ENCODE measurements at places on chromosomes 12 and 14.

- no peak for DNase-seq
Measured at GRCh38 chr14:21197418-21198205, 41.7 kb upstream of the OR5AU1 start.

DNA sequence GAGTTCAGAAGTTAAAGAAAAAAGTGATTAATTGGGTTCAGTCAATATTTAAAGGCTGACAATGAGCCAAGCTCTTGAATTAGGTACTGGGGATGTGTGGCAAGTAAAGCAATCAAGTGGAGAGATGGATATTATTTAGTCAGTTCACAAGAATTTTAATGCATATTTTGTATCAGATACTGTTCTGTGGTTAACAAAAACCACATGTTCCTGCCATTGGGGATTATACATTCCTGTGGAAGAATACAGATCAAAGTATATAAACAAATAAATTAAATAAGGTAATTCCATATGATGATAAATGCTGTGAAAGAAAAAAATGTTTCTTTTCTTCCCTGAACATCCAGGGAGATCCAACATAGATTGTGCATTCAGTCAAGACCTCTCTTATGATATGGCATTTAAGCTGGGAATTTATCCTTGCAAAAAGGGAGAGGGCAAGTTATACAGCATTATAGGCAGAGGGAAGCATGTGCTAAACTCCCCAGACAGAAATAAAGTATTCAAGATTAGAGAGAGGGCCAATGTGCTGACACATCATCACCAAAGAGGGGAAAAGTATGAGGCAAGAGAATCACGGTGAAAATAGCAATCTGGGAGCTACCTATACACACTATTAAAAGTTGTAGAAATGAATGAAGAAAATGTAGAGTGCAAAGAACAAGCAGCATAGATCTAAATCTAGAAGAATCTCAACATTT is 17.6 kb upstream of the A2M start:
- DNase-seq, result no peak

- no peak for DNase-seq
Measured at GRCh38 chr12:20445687-20446086, 77.3 kb downstream of the PDE3A start.

GRCh38 chr12:96635844-96636243 is 146.5 kb downstream of the CFAP54 start:
- no peak for DNase-seq

- no peak for DNase-seq
Measured at GRCh38 chr14:99815696-99816095, 22.5 kb downstream of the EML1 start.

DNA sequence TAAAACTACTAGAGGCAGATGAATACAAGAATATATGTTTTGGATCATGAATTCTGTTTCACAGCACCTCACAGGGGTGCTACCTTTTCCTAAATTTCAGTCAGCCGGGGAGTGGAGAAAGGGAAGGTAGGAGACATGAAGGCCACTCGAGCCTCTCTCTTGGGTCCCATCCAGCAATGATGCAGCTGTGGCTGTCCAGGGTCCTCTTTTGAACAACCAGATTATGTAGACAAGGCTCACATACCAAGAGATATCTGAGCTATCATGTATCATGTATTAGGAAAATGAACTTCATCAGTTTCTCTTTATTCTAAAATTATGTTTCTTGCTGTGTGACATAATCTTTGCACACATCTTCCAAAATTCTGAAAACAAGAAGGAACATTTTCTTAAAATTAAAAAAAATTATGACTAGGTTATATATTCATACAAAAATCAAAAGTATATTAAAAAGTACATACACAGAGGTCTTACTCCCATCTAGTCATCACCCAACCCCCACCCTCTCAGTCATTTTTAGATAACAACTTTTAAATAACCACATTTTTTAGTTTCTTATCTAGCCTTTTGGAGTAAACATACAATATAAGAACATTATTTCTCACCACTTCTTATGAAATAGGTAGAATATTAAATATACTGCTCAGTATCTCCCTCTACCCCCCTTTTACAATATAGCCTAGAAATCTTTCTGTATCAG is 88.7 kb downstream of the ACADS start:
- DNase-seq, result no peak

- no peak for DNase-seq
Measured at GRCh38 chr12:795305-795704, 42.9 kb downstream of the WNK1 start.

- DNase-seq, result no peak
Measured at GRCh38 chr12:26630546-26631027, 202.4 kb downstream of the ITPR2 start.

DNA sequence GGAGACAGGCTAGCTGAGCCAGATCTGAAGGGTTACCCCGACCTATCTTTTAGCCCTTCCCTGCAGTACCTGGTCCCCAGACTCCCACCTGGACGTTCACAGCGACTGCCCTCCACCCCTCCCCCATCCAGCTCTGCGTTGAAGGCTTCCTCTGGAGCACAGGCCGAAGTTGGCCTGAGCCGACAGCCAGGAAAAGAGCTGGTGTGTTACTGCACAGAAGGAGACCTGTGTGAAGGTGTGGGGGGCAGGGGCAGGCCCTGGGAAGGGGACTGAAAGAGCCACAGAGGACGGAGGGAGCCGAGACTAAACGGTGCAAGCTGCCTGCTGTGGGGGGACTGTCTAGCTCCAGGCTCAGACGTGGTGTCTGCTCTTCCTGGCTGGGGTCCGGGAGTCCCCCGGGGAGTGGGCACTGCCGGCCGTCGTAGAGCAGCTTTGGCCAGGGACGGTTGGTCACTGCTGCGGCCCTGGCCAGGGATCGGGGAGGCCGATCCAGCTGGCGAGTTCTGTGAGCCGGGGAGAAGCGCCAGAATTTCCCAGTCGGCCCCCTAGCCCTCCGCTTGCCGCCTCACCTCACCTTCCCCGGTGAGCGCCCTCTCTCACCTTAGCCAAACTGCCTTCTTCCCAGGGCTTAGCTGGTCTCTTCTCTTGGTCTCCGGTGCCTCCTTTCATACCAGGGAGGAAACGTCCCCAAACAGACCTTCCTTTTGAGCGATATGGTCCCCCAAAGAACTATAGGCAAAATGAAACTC is 899 bp upstream of the COL2A1 start:
- no peak for DNase-seq

DNA sequence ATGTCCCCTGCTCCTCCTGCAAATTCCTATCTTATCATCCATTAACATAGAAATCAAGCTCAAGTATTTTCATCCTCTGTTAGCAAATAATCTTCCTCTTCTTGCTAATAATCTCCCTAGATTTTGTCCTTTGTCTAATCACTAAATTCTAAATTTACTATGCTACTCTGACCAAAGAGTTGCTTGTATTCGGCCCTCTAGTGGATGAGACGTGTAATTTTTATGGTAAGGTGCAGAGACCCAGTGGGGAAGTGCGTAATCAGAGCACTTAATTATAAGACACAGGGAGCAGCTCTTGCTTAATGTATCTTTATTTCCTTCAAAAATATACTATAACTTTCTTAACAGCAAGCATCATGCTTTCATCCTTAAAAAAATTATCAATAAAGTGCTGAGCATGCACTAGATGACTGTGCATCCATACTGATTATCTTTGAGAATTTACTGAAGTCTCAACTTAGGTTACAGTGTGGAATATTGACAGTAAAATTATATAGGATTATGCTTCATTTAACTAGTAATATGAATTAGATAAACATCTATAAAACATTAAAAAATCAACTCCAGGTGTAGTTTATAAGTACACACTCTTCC is 212.6 kb downstream of the SLC16A7 start:
- no peak for DNase-seq

DNA sequence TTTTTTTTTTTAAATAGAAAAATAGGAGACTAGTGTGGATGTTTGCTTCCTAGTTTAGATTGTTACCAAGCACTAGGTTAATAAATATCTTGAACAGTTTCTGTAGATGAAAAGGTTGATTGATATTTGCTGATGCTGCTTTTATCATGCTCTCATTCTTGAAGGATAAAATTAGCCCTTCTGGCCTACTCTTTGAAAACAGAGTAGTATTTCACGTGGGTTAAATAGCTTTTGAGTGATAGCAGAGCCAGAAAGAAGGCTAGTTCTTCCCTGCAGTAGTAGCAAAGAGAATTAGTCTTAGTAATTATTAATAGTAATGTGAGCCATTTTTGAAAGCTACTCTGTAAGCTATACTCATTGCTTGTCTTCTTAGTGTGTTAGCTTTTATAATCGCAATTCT is 5.2 kb downstream of the NEDD1 start:
- no peak for DNase-seq

DNA sequence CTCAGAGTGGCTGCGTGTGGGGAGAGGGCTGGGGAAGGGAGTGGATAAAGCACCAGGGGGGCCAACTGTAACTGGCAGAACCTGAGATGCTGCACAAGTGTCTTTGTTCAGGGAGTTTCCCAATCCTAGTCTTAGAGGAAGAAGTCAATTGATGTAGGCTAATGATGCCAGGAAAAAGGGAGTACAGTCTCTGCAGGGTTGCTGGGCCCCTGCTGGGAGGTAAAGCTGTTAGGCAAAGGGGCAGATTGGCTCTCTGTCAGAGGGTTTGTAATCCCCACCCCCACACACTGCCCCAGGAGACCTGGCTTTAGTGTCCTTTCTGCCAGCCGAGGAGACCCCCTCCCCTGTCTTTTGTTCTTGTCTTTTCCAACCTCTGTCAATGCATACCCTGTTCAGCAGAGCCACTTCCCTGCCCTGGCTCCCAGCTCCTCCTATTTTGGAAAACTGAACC is 178.4 kb downstream of the KCNA5 start:
- DNase-seq, result no peak

GRCh38 chr14:43621282-43621681 is 885.8 kb downstream of the FSCB start:
- no peak for DNase-seq

DNA sequence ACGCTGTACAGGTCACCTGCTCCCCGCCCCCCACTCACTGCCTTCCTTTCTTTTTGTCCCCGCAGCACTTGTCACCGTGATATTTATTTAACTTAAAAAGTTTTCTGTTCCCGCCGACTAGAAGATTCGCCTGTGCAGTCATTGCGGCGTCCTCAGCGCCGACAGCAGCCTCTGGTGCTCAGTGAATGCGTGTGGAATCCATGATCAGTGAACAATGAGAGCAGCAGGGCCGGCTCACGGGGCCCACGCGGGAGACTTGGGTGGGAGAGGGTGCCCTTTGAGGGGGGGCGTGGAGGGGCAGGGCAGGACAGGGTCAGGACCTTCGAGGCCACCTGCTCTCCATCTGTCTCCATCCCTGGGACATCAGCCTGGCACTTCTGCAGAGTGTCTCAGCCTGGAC is 24.5 kb downstream of the BEGAIN start:
- DNase-seq, result no peak

GRCh38 chr14:56650048-56650447 is 70.5 kb downstream of the TMEM260 start:
- DNase-seq, result no peak

DNA sequence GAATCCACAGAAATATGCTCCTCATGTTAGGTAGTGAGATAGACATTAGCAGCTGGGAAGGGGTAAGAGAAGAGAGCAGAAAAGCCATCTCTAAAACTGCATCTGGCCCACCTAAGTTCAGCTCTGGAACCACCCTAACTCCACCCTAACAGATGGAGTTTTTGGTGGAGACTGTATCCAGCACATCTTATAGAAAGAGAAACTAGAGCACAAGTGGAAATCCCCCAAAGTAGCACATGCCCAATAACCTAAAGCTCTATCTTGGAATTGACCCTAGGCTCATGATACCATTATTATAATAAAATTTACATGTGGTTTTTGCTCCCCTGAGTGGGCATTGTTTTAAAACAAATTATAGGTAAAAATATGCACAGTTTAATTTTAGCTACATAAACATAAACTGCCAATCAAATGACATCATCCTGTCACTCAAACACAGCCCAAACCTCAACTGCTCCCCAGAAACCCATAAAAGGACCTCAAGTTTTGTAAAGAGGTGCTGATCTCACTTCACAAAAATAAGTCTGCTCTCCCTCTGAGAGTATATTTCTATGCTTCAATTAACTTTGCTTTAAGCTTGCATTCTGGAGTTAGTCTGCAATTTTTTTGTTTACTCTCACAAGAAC is 206.4 kb downstream of the PIK3C2G start:
- DNase-seq, result no peak

- no peak for DNase-seq
Measured at GRCh38 chr12:82671673-82672195, 15.0 kb upstream of the TMTC2 start.

GRCh38 chr14:31320922-31321766 is 99.2 kb downstream of the HEATR5A start:
- no peak for DNase-seq

- no peak for DNase-seq
Measured at GRCh38 chr12:109752117-109753053, 38.8 kb downstream of the FAM222A start.

GRCh38 chr12:96981911-96982310 is 74.9 kb downstream of the NEDD1 start:
- no peak for DNase-seq

- DNase-seq, result no peak
Measured at GRCh38 chr12:75606956-75607355, 95.5 kb upstream of the KRR1 start.

- no peak for DNase-seq
Measured at GRCh38 chr14:74882103-74882920, 596 bp downstream of the DLST start.

DNA sequence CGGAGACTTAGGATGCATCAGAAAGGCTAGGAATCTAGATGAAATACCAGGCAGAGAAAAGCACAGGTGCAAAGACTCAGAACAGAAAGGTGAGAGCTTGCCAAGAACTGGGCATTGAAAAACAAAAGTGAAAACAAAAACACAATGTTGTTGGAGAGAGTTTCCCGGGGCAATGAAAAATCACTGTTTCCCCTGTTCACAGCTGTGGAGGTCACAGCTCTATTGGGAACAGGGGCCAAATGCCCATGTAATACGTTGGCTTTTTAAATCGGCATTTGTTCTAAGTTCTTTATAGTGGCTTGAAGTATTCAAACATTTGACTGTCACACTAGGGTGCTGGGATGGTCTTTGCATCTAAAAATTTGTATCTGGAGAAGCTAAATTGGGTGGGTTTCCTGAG is 108.3 kb downstream of the SLC15A4 start:
- no peak for DNase-seq

DNA sequence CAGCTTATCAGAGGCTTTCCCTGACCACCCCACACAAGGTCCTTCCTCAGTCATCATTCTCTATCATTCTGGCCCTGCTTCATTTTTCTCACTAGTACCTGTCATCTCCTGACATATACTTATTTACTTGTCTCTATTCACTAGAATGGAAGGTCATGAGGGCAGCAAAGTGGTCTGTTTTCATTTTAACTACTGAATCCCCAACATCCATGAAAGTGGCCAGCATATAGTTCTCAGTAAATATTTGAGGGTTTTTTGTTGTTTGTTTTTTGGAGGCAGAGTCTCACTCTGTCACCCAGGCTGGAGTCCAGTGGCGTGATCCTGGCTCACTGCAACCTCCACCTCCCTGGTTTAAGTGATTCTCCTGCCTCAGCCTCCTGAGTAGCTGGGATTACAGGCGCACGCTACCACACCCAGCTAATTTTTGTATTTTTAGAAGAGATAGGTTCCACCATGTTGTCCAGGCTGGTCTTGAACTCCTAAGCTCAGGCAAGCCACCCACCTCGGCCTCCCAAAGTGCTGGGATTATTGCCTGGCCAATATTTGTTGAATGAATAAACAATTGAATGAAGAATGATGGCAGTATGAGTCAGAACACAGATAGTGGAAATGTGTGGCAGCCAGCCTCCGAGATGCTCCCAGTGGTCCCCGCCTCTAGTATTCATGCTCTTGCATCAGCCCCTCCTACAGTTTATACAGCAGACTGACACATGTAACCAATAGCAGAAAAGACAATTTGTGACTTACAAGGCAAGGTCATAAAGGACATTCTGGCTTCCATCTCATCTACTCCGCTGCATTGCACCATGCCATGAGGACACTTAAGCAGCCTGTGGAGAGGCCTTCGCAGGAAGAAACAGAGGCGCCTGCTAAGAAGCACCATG is 7.0 kb upstream of the ANO6 start:
- no peak for DNase-seq

Data from esophagus squamous epithelium (tissue), 5 donors.